ENCODE measurements at places on chromosomes 6 and 20.

GRCh38 chr20:20198011-20198410 is 145.7 kb downstream of the CFAP61 start:
- no peak for DNase-seq

GRCh38 chr6:96345501-96345900 is 176.1 kb upstream of the UFL1 start:
- no peak for DNase-seq

- DNase-seq: no peak
Observed at GRCh38 chr6:20341096-20341495, 60.6 kb upstream of the E2F3 start.

DNA sequence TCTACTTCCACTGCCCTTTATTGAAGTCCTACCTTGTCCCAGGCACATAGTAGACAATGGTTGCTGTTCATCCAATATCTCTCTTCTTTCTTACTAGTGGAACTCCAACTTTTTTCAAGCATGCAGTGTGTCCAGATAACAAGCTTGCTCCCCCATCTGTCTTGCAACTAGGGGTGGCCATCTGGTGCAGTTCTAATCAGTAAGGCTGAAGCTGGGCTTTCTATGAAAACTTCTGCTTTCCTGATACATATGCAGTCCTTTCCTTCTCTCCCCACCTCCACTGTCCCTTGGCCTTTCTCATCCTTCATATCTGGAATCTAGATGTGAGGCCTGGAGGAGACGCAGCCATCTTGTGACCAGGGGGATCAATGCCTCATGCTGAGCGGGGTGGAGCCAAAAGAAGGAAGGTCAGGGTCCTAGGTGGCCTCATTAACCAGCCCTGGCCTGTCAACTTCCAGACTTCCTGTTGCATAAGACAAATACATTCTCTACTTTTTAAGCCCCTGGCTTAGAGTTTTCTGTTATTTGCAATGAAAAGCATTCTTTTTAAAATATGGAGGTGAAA is 59.6 kb upstream of the ZFP64 start:
- DNase-seq: no peak

- DNase-seq: no peak
Observed at GRCh38 chr6:111199935-111200334, 112.6 kb downstream of the SLC16A10 start.

DNA sequence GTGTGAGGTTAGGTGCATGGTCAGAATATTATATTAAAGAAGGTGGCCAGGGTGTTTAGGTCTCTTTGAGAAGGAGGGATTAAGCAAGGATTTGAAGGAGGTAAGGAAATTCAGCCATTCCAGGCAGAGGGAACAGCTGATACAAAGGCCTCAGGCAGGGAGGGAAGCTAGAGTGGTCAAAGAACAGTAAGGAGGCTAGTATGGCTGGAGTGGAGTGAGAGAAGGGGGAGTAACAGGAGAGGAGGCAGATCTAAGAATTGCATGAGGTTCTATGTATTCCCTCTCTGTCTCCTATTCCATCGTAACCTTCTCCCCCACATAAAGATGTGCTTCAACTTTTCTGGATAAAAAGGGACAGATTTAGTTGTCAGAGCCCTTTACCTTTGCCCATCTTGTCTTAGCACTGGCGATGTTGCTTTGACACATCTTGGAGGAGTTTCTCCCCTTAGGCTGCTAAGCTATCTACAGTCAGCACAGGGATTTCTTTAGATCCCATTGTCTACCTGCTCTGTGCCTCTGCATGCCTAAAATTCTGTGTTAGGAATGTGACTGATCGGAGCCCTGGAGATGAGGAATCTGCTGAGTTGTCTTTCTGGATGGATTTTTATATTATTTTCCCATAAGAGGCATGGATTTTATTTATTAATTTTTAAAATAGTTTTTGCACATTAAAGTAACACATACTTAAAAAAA is 59.9 kb downstream of the KLHL31 start:
- no peak for DNase-seq

DNA sequence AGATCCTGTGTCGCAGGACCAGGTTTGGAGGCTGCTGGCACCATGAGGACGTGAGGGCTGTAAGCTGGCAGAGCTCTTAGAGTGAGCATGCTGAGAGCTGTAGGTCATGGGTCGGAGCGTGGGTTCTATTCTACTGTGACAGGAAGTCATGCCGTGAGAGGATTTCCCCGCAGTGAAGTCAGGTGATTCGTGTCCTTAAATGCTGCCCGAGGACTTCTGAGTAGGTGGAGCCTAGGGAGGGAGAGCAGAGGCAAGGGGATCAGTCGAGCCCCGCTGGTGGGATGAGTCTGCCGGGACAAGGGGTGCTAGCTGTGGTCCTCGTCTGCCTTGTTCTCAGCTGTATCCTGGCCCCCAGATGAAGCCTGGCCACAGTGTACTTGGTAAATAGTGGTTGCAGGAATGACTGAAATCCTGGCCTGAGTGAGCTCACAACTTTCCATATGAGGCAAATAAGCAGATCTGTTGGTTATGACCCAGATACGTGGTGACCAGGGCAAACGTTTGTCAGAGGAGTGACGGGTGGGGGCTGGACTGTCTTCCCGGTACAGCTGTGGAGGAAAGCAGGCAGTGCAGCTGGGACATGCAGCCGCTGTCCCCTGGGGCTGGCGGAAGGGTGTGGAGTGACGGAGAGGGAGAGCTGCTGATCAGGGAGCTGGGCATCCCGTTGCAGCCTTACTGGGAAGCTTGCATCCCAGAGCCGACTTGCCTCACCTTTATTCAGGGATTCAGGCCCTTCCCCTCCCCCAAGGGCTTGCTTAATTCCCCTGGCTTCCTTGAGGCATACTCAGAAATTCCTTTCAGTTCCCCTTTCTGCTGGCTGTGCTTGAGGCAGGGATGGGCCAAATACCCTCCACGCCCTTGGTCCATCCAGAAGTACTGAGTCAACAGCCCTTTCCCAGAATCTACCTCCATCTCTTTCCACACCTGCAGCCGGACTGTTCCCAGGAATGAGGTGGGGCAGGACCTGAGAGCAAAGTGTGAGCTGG is 250.9 kb upstream of the RREB1 start:
- DNase-seq: peak; percentile 23

DNA sequence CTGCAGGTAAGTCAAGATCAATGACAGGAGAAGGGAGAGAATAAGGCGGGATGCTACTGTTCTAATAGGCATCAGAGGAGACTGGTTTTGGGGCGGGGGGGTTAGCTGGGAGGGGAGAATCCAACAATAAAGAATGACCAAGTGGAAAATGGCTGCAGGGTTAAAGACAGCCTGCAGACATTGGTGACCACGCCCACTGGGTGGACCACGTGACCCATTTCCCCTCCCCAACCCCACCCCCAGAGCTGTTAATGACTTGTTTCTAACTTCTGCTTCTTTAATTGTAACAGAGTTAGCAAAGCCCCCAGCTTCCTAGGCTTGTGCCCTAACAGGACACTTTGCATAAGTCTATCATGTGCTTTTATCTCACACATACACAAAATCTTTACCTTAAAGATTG is 344.5 kb downstream of the KIF16B start:
- DNase-seq: no peak

GRCh38 chr20:32050851-32051556 is 1.0 kb upstream of the HCK start:
- DNase-seq: no peak

- no peak for DNase-seq
Observed at GRCh38 chr6:159535656-159536350, 157.2 kb downstream of the SOD2 start.

- no peak for DNase-seq
Observed at GRCh38 chr6:154605178-154605881, 94.8 kb upstream of the CNKSR3 start.

DNA sequence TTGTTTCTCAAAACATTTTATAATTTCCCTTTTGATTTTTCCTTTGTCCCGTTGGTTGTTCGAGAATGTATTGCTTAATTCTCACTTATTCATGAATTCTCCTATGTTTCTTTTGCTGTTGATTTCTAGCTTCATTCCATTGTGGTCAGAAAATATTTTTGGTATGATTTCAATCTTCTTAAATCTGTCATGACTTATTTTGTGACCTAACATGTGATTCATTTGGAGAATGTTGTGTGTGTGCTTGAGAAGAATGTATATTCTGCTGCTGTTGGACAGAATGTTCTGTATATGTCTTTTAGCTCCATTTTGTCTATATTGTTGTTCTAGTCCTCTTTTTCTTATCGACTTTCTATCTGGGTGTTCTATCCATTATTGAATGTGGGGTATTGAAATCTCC is 286.2 kb upstream of the RNF217 start:
- peak; percentile 94 for DNase-seq

GRCh38 chr20:9440892-9441291 is 73.5 kb upstream of the LAMP5 start:
- DNase-seq: peak; percentile 65

DNA sequence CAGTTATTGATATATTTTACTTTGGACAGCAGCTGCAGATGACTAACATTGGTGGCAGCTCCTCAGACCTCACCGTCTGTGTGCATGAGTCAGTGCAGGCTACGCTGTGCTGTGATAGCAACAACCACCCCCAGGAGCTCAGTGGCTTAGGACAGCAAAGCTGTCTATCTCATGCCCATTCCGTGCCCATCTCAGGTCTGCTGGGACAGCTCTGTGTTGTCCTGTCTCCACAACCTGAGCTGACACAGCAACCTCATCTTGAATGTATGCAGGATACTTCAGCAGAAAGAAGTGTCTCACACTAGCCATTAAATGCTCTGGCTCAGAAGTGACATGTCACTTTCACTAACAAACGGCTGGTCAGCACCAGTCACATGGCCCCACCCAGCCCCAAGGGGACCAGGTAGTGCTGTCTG is 47.7 kb downstream of the BANF2 start:
- peak; percentile 88 for DNase-seq

DNA sequence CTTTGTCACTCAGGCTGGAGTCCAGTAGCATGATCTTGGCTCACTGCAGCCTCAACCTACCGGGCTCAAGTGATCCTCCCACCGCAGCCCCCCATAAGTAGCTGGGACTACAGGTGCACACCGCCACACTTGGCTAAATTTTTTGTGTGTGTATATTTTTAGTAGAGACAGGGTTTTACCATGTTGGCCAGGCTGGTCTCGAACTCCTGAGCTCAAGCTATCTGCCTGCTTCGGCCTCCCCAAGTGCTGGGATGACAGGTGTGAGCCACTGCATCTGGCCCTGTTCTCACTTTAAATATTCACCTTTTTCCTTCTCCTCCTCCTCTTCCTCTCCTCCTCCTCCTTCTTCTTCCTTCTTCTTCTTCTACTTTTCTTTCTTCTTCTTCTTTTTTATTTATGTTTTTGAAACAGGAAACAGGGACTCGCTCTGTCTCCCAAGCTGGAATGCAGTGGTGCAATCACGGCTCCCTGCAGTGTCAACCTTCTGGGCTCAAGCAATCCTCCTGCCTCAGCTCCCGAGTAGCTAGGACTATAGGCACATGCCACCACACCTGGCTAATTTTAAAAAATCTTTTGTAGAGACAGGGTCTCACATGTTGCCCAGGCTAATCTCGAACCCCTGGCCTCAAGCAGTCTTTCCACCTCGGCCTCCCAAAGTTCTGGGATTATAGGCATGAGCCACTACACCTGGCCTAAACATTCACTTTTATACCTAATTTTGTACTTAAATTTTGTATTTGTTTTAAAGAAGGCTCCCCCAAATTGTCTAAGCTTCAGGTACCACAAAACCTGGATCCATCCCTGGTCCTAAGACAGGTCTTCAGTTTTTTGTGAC is 47.2 kb upstream of the NCOA3 start:
- no peak for DNase-seq

DNA sequence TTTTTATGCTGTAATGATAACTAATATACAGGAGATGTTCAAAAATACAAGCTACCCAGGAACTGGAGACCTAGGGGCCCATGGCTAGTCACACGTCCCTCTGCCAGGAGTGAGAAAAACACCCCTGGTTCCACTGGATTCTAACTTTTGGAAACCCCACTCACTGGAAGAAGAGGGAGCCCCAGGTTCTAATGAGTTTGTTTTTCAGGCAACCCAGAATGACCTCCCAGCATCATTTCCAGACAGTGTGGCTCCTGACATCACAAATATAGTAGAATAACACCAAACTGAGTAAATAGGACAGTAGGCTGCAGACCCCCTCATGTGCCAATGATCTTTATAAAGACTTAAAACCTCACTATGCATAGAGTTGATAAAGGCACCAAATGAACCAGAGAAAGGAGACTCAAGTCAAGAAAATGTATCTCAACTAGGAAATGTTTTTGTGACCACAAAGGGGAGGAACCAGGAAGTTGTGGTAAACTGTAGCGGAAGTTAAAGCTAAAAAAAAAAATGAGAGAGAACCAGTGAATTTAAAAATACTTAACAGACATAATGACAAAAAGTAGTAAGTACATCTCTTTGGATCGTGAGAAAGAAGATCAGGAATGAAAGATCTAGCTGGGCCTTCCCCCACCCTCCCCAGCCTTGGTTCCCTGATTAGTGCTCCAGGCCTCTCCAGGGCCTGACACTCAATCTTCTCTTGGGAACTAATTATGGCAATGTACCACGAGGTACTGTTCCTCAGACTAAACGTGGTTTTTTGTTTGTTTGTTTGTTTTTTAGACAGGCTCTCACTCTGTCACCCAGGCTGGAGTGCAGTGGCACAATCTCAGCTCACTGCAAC is 19.8 kb downstream of the HLA-E start:
- peak; percentile 54 for DNase-seq

DNA sequence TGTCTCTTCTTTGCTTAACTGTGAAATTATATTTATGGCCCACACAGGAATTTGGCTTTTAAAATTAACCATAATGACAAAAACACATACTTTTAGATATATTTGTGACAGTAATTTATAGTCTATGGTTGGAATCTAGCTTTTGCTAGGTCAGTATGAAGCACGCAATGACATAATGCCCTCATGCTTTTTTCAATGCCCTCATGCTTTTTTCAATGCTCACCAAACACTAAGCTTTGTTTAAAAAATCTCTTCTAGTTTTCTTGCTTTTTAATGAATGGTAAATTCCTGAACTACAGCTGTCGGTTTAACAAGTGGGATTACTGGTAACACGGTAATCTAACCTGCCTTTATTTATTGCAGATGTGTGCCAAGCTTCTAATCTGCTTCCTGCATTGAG is 12.7 kb downstream of the CCN6 start:
- DNase-seq: no peak

- DNase-seq: no peak
Observed at GRCh38 chr6:7240351-7240750, 72.6 kb downstream of the SSR1 start.

GRCh38 chr6:14722704-14723103 is 523.2 kb upstream of the JARID2 start:
- no peak for DNase-seq

- DNase-seq: no peak
Observed at GRCh38 chr6:157325069-157325805, 1.9 kb upstream of the TMEM242 start.

- peak; percentile 15 for DNase-seq
Observed at GRCh38 chr6:136326038-136326553, 36.5 kb upstream of the BCLAF1 start.

Measured in fibroblast of skin of back (primary cell).